ENCODE measurements at places on chromosomes 1 and 21.

DNA sequence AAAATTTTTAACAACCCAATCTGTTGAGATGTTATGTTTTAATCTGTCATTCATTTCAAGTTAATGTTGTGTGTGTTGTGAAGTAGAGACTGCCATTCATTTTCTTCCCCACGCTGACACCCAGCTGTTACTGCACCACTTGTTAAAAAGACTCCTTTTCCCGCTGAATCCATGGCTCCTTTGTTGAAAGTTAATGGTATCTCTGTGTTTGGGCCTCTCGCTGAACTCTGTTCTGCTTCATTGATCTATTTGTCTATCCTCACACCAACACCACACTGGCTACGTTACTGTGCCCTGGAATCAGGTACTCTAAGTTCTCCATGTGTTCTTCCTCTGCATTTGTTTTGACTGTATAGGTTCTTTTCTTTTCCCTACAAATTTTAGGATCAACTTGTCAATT is 58.2 kb downstream of the PDE9A start:
- DNase-seq = no peak

GRCh38 chr1:53257454-53258081 is 19.2 kb upstream of the MAGOH start:
- no peak for DNase-seq

DNA sequence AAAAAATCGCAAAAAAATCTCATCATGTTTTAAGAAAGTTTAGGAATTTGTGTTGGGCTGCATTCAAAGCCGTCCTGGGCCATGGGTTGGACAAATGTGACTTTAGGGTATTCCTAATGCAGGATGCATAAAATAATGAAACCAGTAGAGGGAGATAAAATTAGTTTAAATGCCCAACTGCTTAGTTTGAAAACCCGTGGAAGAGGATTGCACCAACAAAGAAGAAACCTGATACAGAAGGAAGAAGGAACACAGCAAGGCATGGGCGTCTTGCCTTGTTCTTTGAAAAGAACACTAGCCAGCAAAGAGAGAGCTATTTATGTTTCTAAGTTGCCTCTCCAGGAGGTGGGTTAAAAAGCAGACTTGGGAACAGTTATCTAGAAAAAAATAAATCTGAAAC is 37.9 kb downstream of the WDR3 start:
- no peak for DNase-seq

DNA sequence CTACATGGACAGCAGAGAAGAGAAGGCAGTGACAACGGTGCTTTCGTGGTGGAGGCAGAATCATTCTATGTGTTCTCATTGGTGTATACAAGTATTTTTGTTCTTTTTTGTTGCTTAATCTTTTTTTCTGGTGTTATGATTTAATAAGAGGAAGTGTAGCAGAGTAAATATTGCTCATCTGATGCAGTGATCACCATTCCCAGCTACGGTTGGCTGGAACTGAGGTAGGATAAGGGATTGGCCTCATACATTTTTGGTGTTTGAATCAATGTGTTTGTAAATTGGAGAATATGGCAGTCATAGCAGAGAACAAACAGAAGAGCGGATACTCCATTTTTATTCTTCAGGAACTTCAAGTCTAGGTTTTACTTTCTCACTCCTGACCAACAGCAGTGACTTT is 76.6 kb downstream of the UBE2U start:
- no peak for DNase-seq

- DNase-seq = no peak
Observed at GRCh38 chr1:22853651-22854185, 118.9 kb downstream of the LACTBL1 start.

DNA sequence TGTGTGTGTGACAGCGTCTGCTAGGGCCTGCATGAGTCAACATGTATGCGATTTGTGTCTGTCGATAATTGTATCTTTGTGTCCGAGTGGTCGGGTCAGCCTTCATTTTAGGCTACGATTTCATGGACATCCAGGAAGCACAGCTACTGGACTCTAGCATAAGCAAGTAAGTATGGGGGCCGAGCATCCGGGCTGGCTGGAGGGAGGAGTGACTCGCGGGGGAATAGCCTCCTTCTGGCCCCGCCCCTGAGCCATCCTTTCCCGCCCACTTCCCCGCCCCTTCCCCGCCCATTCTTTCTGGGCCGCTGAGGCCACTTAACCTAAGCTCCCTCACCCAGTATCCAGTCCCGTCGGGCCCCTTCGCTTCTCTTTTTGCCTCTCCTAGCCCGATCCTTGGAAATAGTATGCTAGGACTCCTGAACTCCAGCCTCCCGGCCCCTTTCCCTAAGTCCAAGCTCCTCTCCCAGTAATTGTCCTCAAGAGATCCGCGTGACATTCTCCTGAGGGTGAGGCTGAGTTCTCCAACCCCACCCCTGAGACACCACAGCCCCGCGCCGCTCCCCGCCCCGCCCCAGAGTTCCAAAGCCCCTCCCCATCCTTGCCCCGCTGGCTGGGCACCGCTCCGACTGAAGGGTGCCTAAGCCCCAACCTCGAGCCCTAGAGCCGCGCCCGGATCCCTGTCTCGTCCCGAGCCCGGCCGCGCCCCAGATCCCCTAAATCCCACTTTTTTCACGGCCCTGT is 1.2 kb downstream of the MAP3K6 start:
- peak; percentile 63 for DNase-seq

- no peak for DNase-seq
Observed at GRCh38 chr1:97918961-97919360, 1.9 kb downstream of the DPYD start.

DNA sequence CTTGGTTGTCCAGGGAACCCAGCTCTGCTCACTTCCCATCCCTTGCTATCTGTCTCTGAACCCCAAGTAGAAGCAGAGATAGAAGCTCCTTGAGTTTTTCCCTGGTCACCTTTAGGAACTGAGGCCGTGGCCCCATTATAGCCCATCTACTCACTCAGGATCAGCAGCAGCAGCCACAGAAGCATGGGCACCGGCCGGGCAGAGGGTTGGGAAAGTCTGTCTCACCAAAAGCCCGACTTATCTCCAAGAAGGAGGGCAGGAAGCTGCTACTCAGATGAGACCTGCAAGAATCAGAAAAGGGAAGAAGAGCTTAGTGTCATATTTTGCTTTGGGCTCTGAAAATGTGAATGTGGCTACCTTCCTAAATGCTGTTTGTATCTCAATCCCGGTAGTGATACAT is 264 bp downstream of the FCRL3 start:
- no peak for DNase-seq

DNA sequence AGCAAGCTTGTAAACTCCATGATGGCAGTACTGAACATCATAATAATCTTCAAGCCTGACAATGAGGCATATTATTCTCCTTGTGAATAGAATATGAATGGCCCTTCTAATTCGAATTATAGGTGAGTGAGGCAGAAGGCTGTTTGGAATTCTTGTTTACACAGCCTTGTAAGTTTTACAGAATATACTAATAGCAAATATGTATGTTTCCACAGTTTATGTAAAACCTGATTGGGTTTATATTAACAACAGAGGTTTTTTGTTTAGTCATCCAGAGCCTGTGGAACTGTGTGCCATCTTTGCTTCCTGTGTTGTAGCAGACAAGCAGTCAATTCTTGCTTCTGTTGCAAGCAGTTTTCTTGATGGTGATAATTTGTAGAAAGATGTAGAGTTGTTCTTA is 8.0 kb downstream of the OSBPL9 start:
- DNase-seq = no peak

GRCh38 chr1:23930861-23931490 is 17.8 kb upstream of the CNR2 start:
- DNase-seq = no peak

DNA sequence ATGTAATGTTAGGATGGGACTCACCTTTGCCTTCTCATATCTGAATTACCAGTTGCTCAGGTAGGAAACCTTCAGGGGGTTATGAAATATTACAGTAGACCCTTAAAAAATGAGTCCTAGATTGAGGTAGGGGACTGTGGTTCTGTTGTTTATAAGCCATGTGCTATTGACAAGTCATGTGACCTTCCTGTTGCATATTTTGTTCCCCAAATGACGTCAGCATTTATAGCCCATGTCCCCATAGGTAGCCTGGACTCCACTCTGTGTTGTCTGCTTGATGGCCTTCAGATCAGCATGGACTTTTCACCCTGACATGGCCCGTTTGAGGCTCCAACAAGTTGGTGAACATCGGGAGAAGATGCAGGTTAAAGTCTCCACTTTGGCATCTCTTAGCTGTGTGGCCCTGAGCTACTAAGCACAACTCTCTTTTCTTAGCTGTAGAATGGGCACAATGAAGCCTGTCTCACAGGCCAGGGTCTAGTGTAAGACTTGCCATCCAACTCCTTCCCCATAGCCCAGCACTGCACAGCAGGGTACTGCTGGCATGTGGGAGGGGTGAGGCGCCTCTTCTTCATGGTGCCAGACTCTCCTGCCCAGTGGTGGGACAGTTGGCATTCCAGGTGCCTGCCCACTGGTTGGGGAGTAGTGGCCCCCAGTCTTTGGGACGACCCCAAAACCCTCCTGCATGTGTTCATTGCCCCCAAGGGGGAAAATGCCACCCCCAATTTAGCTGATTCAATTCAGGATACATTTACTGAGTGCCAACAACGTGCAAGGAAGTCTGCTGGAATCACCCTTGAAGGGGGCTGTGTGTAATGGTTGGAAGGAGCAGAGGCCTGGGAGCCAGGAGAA is 36.1 kb upstream of the TTC22 start:
- DNase-seq = no peak

GRCh38 chr1:29861922-29862321 is 625.6 kb downstream of the PTPRU start:
- no peak for DNase-seq

GRCh38 chr1:160954158-160955104 is at the start of gene ITLN2:
ITLN2 (minus strand) TSS chr1:160954809; CDS start chr1:160954741, 68 bp downstream.
- DNase-seq = peak; percentile 50

- no peak for DNase-seq
Observed at GRCh38 chr1:94920061-94920460, 6.8 kb downstream of the CNN3 start.

- DNase-seq = no peak
Observed at GRCh38 chr1:150512846-150513245, 2.7 kb upstream of the FALEC start.

DNA sequence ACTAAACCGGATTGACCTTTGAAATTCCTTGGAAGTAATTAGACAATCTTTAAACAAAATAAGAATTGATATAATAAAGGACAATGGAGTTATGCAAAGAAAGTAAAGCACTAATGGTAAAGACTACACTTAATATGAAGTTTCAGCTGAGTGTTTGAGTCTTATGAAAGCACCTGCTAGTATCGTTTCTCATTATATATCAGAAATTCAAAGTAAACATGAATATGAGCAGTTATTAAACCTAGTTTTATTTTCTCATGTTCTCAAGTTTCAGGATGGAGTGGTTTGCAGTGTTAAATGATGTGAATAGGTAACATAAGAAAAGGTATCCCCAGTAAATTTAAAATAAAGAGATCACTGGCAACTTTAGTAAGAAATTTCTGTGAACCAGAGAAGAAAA is 188.6 kb downstream of the ZP4 start:
- DNase-seq = no peak

DNA sequence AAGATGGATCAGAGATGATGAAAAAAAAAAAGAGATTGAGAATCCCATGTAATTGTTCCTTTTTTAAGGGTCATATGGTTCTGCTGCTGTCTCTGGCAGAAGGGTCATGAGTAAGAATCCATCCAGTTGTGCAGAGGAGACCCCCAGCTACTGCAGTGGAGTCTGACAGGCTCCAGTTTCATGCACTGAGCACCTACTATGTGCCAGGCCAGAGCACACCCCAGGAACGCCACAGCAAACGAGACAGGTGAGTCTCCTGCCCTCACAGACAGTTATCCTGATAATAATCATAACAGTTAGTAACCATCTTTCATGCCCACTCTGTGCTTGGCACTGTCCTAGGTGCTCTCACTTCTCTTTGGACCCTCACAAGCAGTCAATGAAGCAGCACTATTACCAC is 420.0 kb downstream of the MATN1 start:
- no peak for DNase-seq

- no peak for DNase-seq
Observed at GRCh38 chr1:196545222-196545621, 63.0 kb downstream of the KCNT2 start.

DNA sequence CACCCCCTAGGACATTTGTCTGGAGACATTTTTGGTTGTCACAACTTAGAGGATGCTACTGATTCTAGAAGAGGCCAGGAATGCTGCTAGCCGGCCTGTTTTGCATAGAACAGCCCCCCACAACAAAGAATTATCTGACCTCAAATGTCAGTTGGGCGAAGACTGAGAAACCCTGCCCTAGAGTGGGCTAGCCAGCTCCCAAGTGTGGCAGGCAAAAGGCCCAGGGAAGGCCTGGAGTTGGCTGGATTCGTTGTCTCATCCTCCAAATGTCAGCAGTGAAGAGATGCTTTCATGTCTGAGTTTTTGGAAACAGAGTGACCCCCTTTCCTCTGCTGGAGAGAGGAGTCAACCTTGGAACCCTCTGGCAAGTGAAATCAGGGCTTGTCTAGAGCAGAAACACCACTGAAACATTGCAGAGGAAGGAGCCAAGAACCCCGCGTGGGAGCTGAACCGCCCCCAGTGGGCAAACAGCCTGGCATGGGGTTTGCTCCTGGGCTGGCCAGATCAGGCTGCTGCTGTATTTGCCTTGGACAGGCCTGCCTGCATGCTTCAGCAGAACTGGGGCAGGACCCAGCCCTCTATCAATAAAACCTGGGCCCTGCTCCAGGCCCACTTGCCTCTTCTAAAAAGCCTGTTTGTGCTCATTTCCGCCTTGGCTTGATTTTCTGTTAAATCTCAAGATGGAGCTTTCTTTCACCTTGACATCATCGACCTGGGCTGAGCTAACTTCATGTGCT is 32.9 kb downstream of the RASSF5 start:
- DNase-seq = no peak

GRCh38 chr1:84800090-84801073 is 92.6 kb downstream of the LPAR3 start:
- no peak for DNase-seq

GRCh38 chr1:39452081-39452480 is 39.4 kb upstream of the BMP8A start:
- no peak for DNase-seq

DNA sequence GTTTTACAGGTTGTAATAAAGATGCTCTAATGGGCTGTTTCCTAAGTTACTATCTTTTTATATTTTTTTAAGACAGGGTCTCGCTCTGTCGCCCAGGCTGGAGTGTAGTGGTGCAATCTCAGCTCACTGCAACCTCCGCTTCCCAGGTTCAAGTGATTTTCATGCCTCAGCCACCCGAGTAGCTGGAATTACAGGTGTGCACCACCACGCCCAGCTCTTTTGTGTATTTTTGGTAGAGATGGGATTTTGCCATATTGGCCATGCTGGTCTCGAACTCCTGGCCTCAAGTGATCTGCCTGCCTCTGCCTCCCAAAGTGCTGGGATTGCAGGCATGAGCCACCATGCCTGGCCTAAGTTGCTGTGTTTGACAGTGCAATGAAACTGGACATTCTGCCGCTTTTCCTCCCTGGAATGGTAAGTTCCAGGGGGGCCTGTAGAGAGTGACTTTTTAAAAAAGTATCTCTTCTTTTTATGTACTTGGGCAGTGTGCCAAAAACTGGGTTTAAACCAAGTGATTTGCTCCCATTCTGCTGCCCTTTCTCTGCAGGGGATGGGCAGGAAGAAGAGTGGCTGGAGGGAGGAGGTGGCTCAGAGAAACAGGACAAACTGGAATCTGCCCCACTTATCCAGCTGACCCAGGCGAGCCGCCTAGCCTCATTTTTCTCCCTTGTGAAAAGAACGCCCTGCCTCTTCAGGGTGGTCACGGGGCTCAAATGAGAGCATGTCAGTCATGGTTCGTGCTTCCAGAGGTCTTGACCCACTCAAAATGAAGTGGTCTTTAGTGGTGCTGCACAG is 2.3 kb downstream of the SLC37A1 start:
- no peak for DNase-seq

GRCh38 chr1:159924025-159924790 is 1.1 kb downstream of the TAGLN2 start:
- peak; percentile 73 for DNase-seq

GRCh38 chr21:45109831-45110492 is 35.6 kb downstream of the ADARB1 start:
- peak; percentile 63 for DNase-seq

GRCh38 chr1:46396441-46397398 is 2.6 kb downstream of the FAAH start:
- no peak for DNase-seq
